Neuronal stem cell (in vitro differentiated cells): ENCODE measurements at places on chromosomes 5 and 9.

DNA sequence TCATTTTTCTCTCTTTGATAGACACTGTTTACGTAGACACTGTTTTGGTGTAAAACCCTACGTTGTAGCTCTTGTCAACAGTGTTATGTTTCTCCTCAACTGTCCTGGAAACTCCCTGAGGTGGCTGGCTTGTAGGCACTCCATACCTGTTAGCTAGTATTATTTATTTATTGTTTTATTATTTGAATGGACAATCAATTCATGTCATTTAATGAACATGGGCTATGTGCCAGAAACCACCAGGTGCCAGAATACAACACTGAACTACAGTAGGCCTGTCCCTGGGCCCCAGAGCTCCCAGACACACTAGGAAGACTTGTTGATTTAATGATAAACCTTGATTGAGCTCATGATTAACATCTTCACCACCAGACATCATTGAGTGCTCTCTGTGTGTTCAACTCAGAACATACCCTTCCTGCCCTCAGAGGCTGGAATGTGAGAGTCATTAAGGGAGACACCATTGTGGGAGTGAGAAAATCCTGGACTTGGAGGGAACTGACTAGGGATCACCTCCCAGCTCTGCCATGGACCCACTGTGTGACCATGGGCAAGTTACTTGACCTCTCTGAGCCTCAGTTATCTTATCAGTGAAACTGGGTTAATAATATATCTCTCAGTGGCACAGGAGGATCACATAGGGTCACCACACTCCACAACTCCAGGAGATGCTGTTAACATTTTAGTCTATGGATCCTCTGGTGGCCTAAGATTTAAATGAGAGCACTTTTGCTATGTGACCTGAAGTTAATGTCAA lies 19.2 kb downstream of the IRF1 start:
- DNase-seq: no peak

GRCh38 chr5:75277463-75277862 lies 40.8 kb upstream of the ANKRD31 start:
- DNase-seq: no peak

DNA sequence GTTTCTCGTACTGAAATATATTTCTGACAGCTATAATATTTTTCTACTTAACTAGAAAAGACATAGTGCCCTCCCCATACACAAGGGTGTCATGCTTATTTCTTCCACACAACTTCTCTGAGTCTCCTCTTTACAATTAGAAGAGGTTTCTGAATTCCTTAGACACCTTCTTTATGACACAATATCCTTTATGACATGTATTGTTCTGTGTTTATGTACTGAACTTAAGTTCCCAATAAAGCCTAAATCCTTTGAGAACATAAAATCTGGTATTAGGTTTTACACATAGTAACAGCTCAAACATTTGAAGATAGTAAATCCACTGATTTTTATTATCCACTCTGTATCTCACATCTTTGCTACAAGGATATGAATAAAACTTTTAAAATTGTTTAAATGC lies 32.5 kb downstream of the GRAMD2B start:
- DNase-seq: no peak

GRCh38 chr9:98429613-98430012 lies 174.2 kb upstream of the TBC1D2 start:
- DNase-seq: no peak

GRCh38 chr9:137396227-137396626 lies 26.7 kb downstream of the EXD3 start:
- no peak for DNase-seq

- no peak for DNase-seq
These were observed 512.3 kb upstream of the DAP start for GRCh38 chr5:11273180-11273903.

DNA sequence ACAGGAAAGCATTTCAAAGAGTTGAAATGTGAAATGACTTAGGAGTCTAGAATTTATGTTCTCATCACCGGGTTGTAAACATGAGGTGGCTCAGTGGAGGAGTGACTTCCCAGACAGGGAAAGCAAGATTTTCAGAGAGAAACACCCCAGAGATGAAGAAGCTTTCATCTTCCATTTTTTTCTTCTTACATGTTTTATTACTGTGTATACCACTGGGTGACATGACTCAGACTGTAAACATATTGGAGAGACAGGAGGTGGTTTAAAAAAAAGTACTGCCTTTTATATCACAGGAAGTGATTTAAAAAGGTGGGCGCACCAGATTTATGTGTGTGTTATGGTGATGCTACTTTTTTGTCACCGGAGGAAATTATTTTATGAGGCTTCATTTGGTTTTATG lies 209.1 kb upstream of the TUT7 start:
- no peak for DNase-seq

DNA sequence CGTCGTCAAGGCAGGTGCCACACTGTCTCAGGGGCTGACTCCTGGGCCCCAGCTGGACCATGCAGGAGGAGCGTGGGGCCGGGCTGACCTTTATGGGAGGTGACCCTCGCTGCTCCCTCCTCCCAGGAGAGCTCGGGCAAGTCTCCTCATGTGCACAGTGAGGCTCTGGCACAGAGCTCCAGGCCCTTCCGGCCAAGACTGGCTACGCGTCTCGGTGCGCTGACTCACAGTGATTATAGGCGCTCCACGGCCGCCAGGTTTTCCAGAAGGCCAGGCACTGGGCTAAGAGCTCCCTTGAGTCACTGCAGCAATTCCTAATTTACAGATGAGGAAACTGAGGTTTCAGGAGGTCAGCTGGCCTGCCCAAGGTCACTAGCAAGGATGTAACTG lies 47.4 kb downstream of the VAV2 start:
- no peak for DNase-seq
